ENCODE measurements at places on chromosomes 2 and 18.

DNA sequence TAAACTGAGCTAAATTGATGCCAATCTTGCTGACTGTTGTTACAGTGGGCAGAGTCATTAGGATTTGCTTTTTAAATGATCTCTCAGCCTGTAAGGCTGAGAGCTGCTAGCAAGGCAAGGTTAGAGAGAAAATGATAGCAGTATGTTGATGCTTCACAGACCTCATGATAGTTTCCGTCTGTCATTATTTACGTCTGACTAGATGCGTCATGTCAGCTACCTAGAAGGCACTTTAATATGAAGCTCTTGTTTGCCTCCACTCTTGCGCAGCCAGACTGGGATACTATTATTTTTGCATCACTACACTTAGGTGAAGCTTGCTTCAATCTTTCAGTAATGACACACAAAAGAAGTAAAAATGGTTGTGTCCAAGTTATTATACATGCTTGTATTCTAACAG, 313.8 kb downstream of the LNPK start:
- DNase-seq = no peak

DNA sequence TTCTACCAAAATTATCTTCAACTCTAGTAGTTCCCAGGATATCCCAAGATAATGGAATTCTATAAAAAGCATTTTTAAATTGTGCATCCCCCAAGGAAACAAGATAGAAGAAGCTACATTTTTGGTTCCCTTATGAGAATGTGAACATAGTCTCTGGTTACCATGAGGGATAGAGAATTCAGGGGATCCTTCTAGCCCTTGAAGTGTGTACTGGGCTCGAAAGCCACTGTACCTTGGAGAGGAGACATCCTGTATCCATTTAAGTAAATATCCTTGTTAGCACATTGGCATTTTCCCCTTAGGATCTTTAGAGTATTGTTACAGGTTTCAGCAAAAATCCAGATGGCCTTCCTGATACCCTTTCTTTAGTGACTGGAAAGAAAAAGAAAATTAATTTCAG, 228.5 kb downstream of the RTP5 start:
- no peak for DNase-seq

GRCh38 chr2:68719912-68720311, 14.7 kb upstream of the ARHGAP25 start:
- no peak for DNase-seq

GRCh38 chr2:17228461-17228860, 289.8 kb downstream of the RAD51AP2 start:
- DNase-seq = no peak

DNA sequence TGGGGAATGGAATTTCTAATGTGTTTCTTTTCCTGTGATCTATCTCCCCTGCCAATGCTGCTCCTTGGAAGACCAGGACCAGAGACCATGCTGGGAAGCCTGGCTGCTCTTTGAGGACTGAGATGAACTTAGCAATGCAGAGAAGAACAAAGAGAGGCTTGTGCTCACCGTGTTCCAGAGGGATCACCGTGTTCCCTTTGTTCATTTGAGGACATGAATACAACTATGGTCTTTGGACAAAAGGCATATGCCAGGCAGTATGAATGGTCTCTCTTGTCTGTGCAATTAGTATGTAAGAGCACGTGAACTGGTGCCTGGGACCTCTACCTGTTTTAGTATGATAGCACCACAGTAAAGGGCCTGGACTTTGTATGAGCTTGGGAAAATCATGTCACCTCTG, 139.9 kb downstream of the TDRD15 start:
- DNase-seq = peak; percentile 39

- no peak for DNase-seq
These were observed 87.0 kb downstream of the SPHKAP start for GRCh38 chr2:228094377-228094921.

DNA sequence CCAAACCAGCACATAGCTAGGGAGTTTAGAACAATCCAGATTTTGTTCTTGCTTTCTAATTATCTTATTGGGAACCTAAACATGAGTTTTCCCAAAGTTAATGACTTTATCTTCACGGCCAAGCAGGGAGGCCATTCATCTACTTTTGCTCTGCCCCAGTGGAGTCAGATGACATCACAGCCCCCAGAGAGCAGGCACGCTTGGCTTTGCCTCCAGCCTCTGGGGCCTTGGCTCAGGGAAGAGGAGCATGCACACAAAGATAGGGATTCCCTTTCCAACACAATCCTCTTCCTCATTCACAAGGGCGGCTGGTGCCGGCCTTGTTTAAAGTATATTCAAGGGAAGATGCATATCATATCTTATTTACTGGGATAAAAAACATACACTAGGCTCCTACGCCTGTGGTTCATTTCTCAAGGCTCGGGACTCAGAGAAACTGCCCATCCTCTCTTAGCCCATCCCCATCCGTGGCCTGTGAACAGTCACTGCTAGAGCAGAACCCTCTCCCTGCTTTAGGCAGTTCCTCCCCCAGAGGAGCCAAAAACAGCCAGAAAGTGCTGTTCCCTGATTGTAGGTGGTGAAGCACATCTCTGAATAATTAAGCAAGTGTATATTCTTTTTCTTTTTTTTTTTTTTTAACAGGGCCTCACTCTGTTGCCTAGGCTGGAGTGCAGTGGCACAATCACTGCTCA, 21.2 kb downstream of the TGFA start:
- DNase-seq = no peak

DNA sequence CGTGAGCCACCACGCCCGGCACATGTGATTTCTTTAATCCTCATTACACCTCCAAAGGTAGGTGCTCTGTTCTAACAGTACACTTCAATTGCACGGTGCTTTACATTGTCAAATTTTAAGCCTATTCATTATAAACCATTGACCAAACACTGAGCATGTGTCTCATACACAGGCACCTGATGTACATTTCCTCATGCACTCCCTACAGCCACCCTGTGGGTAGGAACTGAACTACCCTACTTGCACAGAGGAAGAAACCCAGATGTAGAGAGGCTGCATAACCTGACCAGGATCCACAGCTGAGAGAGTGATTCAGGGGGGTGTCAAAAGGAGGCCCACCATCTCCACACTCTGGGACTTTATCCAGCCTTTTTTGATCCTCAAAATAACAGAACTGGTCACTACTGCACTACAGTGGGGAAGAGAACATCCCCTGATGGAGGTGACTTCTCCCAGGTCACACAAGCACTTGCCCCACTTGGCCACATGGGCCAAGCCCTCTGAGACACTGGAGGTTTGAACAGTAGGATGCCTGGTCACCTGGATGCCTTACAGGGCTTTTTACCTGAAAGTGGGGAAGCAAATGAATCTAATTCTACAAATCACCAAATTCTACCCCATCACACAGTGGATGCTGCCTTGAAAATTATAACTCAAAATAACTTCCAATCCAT, 6.9 kb upstream of the DPYSL5 start:
- DNase-seq = no peak

DNA sequence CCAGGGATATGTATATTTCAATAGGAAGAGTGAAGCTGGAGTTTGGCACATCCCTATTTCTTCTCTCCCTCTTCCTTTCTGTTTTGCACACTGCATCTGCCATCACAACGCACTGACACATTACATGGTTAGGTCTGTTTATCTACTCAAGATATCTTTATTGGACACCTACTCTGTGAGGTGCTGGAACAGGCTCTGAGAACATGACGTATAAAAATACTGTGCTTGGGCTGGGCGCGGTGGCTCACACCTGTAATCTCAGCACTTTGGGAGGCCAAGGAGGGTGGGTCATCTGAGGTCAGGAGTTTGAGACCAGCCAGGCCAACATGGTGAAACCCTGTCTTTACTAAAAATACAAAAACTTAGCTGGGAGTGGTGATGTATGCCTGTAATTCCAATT, 653.3 kb downstream of the SLC4A3 start:
- DNase-seq = no peak

All from frontal cortex (tissue), 4 donors.